ENCODE measurements at places on chromosomes 12 and 14. TPM values are rescaled to one million over a fixed set of nuclear protein-coding genes. Genes with fewer than 3 reads are reported as not detected.
A peak's percentile ranks its signal among the peaks of the same experiment; 100 is the strongest.

- peak; percentile 7 for DNase-seq
These were observed 2.1 kb upstream of the ATXN7L3B start for GRCh38 chr12:74535536-74535935.

- DNase-seq = no peak
These were observed 45.1 kb upstream of the PRPF39 start for GRCh38 chr14:45038865-45039264.

The FOXA1 gene
- not detected for polyA plus RNA-seq

DNA sequence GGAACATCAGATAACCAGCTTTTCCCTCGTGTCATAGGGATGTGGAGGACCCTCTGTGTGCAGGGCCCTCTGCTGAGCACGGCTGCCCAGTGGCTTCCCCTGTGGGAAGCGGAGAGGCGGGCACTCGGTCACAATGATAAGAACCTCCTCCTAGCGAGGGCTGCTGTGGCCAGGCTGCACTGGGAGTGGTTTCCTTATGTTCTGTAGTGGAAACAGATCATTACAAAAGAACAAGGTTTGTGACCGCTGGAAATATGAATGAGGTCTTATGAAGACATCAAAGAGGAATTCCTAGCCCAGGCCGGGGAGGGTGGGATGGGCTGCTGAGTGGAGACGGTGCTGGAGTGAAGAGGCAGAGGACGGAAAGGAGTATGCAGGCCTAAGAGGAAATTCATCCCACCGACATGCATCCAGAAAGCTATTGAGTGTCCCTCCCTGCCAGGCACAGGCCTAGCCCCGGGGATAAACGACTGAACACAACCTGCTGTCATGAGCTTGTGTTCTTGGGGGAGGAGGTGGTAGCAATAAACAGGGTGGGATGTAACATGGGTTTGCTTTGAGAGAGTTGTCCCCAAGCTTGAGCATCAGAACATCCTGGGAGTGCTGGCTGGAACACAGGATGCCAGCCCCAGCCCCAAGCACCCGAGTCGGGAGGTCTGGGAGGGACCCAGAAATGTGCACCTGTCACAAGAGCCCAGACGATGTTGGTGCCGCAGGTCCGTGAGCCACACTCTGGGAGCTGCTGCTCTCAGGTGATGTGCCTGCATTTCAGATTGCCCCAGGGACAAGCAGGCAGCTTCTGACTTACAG lies 37.5 kb downstream of the FZD10 start:
- no peak for DNase-seq
